ENCODE measurements at places on chromosomes 3 and 15.

- DNase-seq, result no peak
Observed at GRCh38 chr3:45066109-45066801, 40.2 kb downstream of the CLEC3B start.

DNA sequence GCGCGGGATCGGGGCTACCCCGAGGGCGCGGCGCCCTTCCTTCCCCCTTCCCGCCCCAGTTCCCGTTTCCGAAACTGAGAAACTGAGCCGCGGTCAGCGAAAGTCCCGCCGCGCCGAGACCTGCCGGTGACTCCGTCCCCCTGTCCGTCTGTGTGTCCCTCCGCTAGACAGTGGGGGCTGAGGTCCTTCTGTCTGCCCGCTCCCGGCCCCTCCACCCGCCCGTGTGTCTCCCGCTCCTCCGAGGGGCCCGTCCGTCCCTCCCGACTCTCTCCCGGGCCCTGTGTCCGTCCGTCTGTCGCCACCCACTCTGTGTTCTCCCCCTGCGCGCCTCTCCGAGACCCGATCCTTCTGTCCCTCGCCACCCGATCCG lies 426 bp downstream of the PRKCD start:
- no peak for DNase-seq

- DNase-seq, result peak; percentile 37
Observed at GRCh38 chr3:18499301-18499700, 74.2 kb upstream of the SATB1 start.

- no peak for DNase-seq
Observed at GRCh38 chr3:31613177-31613576, 80.5 kb downstream of the STT3B start.

- DNase-seq, result no peak
Observed at GRCh38 chr15:61489571-61489970, 260.5 kb upstream of the RORA start.

GRCh38 chr15:37122703-37123102 lies 22.4 kb upstream of the MEIS2 start:
- DNase-seq, result no peak

DNA sequence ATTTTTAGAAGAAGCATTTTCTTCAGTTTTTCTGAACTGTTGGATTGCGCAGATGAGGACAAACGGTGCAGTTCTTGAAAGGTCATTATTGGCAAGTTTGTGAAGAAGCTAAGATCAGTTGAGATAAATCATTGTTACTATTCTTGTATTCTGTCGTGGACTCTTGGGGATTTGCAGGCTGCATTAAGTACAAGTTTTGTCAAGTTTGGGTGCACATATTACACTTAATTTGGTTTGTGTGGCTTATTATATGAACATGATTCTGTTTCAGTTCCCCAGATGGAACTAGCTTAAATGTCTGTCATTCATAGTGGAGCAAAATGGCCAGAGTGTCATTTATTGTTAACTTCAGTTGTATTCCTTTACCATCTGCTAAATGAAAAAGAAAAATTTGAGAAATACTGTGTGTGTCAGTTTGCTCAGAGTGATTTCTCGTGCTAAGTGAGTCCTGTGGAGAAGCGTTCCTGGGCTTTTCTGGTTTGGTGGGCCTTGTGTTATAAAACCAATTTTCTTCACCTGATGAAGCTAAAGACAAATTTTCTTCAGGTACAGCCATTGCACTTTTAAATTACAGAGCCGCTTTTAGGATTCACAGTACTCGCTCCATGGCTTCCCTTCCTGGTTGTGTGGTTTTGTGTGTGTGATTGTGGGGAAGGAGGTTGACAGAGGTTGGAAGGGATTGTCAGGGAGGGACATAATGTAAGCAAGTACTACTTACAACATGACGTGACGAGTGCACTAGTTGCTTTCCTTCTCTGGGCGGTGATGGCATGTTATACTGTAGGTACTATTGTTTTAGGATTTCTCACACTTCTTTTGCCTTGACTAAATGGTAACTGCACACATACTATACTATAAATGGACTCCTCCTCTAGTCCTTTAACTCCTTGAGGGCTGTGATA lies 1.7 kb downstream of the AKAP13 start:
- peak; percentile 72 for DNase-seq

- peak; percentile 66 for DNase-seq
Observed at GRCh38 chr3:138347960-138348753, at the start of gene MRAS. TSS of gene MRAS (plus strand) at chr3:138348579. CDS start at chr3:138372884, 24,305 bp downstream.

- DNase-seq, result peak; percentile 17
Observed at GRCh38 chr3:31785734-31786133, 195.3 kb downstream of the OSBPL10 start.

GRCh38 chr3:36648241-36649034 lies 115.9 kb downstream of the DCLK3 start:
- DNase-seq, result peak; percentile 85
